Activated T-cell treated with anti-CD3 and anti-CD28 coated beads, Interleukin-2, amount 50 U/mL, for 72 hours (primary cell): ENCODE measurements at places on chromosomes 11 and 22. TPM values are rescaled to one million over a fixed set of nuclear protein-coding genes. Genes with fewer than 3 reads are reported as not detected.

- DNase-seq: no peak
Measured at GRCh38 chr11:1070594-1071462, 3.8 kb upstream of the MUC2 start.

DNA sequence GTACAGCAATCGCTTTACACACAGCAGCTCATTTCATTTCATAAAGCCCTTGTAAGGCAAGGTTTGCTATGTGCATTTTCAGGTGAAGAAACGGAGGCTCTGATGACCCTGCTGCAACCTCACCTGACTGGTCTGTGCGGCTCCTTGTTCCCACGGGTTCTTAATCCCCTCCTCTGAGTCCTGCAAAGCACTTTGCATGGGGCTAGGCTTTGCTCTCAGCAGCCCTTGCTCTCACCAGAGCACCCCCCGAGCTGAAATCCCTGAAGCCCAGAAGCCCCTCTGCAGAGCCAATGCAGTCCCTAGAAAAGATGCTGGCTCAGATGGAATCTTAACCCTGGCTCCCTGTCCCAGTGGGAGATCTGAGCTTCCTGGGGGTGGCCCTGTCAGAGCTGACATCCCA lies 11.0 kb upstream of the APOL6 start:
- DNase-seq: no peak

DNA sequence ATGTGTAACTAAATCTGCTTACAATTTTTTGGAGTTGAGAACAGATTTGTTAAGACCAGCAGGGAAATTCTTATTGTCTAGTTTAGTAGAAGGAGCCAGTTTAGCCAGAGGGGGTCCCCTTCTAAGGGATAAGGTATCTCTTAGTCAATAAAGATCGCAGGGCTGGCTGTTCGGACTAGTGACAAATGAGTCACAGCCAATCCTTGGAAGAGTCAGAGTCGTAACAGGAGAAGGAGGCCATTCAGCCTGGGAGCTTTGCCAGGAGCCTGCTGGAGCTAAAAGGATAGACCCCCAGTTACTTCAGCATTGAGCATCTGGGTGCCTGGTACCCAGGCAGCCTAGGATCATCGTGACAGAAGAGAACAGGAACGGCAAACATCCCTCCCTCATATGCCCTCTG lies 191.6 kb upstream of the ARHGAP20 start:
- no peak for DNase-seq

DNA sequence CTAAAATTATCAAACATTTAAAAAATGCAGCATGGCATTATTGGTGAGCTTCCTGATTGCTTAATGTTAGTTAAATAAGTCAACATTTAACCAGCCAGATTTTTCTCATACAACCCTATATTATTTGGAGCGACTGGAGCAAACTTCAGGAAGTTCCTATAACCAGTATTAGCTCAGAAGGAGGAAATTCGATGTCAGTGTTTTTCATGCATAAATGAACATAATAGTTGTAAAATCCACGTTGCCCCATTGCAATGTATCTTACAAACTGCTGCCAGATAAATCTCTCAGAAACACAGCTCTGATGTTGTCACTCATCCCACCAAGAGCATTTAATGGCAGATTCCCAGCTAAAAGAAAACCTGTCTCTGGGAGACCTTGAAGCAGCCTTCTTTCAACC lies 278.5 kb downstream of the CASP12 start:
- no peak for DNase-seq

DNA sequence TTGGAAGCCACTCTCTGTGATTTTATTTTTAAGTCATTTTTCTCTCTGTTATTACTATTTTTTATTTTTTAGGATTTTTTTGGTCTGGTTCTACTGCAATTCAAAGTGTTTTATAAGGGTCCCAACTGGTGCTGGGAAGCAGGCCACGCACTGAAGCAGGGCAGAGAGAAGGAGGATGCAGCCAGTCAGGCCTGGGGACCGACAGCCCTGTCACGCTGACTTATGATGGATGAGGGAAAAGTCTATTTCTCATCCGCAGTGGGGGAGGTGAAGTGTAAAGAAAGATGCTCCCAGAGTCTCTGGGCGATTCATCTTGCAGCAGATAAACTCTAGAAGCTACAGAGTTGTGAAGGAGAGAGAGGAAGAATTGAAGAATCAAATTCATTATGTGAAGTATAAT lies 191.6 kb downstream of the NTM start:
- no peak for DNase-seq

Gene SAA2
- total RNA-seq: not detected

Gene TRIM49C
- not detected for total RNA-seq

Gene ADORA2A
- 41.2 TPM for total RNA-seq
